Cortex of kidney (tissue), 1 donor: ENCODE measurements at places on chromosomes 13 and 19.

GRCh38 chr13:29707876-29708543 lies 112.5 kb upstream of the SLC7A1 start:
- DNase-seq = no peak

DNA sequence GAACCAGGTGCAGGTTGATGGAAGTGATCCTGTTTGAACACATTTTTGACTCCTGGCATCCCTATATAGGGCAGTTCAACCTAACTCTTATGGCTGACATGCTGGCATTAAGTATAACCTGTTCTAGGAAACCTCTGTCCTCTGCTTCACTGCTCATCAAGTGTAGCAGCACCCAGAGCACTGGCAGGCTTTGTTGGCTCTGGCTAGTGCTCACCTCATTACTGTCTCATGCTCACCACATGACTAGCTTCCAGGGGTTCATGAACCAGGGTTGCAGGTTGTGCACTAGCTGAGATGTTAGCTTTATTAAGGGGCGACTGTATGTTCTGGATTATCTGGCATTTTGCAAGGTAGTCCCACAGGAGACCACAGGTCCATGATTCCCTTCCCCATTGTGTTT lies 63.6 kb downstream of the B3GLCT start:
- no peak for DNase-seq

GRCh38 chr19:46860846-46861690 lies at the start of gene ARHGAP35:
ARHGAP35 (plus strand) TSS chr19:46860997; CDS start chr19:46918676, 57,679 bp downstream.
- no peak for DNase-seq

DNA sequence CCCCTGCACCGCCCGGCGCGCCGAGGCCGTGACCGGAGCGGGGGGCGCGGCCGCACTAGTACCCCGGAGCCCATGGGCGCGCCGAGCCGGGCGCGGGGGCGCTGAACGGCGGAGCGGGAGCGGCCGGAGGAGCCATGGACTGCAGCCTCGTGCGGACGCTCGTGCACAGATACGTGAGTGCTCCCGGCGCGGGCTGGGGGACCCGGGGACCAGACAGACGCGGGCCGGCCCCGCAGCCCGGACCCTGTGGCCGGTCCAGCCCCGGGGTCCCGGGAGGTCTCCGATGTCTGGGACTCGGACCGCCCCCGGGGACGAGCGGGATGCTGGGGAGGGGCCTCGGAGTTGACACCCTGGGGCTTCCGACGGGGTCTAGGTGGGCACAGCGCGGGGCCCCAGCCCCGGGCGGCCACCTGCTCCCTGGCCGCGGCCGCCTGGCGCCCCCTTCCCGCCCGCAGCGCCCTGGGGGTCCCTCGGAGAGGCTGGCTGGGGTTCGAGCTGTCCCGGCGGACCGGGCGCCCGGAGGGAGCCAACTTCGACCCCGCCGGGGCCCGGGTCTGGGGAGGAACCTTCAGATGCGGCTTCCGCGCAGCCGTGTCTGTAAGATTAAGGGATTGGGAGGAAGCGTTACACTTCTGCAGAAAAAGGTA lies 568 bp downstream of the ATP11A start:
- DNase-seq = no peak

DNA sequence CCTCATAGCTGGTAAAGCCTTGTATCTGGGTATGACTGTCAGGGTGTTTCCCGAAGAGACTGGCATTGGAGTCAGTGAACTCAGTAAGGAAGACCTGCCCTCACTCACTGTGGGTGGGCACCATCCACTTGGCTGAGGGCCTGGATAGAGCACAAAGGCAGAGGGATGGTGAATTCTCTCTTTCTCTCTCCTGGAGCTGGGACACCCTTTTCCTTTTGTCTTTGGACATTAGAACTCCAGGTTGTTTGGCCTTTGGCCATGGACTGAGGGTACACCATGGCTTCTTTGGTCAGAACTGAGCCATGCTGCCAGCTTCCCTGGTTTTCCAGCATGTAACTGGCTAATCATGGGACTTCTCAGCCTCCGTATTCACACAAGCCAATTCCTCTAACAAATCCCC lies 4.6 kb upstream of the CEACAM1 start:
- no peak for DNase-seq

DNA sequence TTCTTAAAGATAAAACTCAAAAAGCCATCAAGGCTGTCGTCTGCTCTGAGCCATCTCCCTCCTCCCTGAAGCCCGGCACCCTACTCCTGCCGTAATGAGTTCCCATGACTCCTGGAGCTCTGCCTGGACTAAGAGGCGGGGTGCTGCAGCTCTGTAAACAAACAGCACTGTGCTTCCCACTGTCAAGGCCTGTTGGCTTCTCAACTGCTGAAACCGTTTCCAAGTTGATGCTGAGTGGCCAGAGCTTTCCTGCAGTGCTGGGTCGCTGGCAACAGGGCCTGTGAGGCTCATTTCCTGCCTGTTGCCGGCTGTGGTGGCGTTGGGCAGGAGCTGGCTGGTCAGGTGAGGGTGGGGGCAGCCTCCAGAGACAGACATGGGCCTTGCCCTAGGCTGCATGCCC lies 26.7 kb upstream of the ISYNA1 start:
- no peak for DNase-seq

DNA sequence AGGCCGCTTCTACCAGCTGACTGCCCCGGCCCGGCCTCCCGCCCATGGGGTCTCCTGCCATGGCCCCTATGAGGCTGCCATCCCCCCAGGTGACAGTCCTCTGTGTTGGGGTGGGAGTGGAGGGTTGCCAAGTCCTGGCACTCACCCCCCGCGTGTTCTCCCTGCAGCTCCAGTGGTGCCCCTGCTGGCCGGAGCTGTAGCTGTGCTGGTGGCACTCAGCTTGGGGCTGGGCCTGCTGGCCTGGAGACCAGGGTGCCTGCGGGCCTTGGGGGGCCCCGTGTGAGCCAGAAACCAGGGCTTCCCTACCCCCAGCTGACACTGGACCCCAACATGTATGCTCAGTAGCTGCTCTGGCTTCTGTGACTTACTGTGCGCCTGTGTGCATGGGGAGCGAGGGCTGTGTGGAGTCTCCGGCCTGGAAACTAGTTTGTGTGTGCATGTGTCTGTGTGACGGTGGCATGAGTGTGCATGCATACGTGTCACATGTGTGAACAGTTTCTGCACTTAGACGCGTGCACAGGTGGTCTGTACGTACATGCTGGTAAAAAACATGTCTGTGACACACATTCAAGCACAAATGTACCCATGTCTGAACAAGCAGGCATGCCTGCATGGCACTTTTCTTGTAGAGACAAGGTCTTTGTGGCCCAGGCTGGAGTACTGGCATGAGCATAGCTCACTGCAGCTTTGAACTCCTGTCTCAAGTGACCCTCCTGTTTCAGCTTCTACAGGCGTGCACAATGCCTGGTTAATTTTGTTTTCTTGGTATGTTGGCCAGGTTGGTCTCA lies 4.9 kb downstream of the ACP4 start:
- DNase-seq = no peak

- DNase-seq = no peak
These were observed 2.9 kb upstream of the ZNF304 start for GRCh38 chr19:57348136-57348535.

GRCh38 chr19:11496391-11497163 lies 9.1 kb downstream of the ZNF653 start:
- no peak for DNase-seq

- DNase-seq = no peak
These were observed 7.4 kb upstream of the TPP2 start for GRCh38 chr13:102589301-102589822.

DNA sequence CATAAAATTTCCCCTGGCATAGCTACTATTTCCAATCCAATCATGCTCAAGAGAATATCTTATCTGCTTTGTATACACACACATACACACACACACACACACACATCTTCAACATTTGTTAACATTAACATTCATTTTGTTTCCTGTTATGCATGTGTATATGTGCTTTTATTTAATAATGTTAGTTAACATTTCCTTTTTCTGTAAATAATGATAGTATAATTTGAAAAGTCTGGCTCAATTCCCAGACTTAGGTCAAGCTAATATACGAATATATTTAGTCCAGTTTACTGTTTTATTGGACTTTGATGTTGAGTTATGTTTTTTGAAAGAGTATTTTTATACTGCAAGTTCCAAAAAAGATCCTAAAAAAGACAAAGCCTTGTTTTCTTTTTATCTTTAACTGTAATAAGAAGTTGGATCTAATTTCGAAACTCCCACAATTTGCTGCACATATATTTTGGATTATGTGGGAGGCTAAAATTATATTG lies 1072.4 kb downstream of the EFNB2 start:
- no peak for DNase-seq

GRCh38 chr13:24450530-24450929 lies 62.0 kb downstream of the PARP4 start:
- no peak for DNase-seq

DNA sequence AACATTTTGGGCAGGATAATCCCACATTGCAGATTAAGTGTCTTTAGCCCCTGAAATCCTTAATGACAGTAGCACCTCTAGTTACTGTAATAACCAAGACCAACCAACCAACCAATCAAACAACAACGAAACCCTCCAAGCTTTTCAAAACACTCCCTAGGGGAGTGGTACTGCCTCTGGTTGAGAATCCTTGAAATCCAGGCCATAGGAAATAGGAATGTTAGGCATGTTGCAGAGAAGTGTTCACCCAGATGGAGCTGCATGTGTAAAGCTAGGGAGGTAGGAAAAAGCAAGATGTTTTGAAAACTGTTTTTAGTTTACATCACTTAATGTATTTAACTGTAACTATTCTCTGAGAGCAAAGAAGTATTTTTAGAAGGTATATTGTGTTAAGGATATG lies 4.5 kb downstream of the LACC1 start:
- no peak for DNase-seq

GRCh38 chr13:94822356-94822755 lies 110.0 kb upstream of the SOX21 start:
- DNase-seq = no peak

GRCh38 chr19:31290931-31291590 lies 58.2 kb downstream of the TSHZ3 start:
- DNase-seq = no peak

GRCh38 chr13:43360171-43360570 lies 336.8 kb downstream of the DNAJC15 start:
- DNase-seq = no peak

GRCh38 chr13:98653463-98653985 lies 76.6 kb upstream of the STK24 start:
- no peak for DNase-seq

GRCh38 chr19:54616057-54616456 lies 14.2 kb upstream of the LILRB1 start:
- DNase-seq = no peak

- no peak for DNase-seq
These were observed 2.4 kb upstream of the LYL1 start for GRCh38 chr19:13104848-13105711.

DNA sequence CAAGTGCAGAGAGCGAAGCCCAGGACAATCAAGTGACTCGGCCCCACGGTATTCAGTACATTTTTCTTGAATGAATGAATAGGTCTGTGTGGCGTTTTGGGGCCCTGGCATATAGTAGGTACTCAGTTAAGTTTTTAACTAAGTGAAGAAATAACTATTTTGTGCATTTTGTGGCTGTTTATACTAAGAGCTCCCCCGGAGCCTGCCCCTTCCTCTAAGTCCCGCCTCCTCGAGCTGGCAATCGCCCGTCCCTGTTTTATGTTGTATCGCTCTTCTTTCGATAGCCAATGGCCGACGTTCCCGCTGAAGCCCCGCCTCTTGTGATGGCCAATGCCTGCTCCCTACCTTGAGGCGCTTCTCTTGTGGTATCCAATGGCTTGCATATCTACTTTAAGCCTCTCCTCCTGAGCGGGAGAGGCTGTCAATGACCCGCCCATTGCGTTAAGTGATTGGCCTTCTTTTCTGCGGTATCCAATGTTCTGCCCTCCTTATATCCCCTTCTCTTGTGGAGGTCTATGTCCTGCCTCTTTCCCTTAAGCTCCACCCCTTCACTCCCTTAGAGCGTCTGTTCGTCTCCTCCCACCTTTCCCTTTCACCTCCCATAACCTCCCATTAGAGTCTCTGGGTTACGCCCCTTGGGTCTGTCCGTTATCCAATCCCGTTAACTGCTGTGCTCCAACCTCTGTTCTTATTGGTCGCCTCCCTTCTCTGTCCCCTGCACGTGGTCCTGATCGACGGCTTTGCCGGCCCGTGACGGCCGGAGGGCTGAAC lies 509 bp upstream of the HDGFL2 start:
- no peak for DNase-seq

GRCh38 chr13:89490661-89491060 lies 1819.5 kb downstream of the SLITRK5 start:
- DNase-seq = no peak

- no peak for DNase-seq
These were observed 8.4 kb upstream of the TEX101 start for GRCh38 chr19:43406297-43406696.

DNA sequence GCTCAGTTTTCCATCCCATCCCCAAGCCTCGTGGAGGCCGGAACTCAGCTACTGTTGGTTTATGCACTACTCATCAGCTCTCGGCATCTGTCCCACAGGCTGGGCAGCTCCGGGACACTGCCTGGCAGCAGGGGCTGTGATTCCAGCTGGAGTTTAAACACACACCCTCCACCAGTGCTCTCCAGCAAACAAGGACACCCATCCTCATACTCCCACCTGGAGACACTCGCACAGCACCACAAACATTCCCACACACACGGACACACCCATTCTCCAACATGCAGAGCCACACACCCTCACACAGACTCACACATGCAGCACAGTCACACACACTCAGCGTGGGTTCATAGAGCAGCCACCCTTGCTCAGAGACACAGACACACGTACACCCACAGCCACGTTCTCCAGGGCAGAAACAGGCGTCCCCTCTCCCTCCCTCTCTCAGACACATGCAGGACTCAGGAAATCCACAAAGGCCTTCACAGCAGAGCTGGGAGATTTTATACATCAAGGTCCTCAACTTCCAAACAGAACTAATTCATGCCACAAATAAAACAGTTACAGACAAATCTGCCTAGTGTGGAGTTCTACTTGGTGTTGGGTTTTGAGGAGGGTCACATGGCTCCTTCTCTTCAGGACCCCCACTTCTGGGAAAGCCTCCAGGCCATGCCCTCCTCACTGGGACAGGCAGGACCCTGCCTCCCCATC lies 785.4 kb downstream of the UQCRFS1 start:
- no peak for DNase-seq

GRCh38 chr13:39910041-39910440 lies 254.6 kb downstream of the COG6 start:
- DNase-seq = no peak
